Myocyte (in vitro differentiated cells): ENCODE measurements at places on chromosomes 16 and 17.

DNA sequence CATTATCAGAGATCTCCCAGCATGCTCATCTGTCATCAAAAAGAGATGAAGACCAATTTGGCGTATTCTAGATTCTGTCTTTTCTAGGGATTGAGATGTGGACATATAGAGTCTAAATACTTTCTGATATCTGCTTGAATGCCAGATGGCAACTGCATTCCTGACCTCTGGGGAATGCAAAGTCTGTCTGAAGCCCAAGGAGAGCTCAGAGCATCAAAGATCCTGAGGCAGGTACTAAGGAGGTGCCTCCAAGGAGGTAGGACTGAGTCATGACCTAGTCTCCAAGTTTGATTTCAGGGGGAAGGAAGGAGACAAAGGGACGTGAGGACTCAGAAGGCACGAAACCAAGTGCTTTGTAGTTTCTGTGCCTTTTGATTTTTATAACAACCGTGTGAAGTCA, 448.4 kb downstream of the HS3ST3B1 start:
- DNase-seq = no peak

- DNase-seq = peak; percentile 13
Observed at GRCh38 chr16:72621651-72622050, 426.3 kb downstream of the ZFHX3 start.

DNA sequence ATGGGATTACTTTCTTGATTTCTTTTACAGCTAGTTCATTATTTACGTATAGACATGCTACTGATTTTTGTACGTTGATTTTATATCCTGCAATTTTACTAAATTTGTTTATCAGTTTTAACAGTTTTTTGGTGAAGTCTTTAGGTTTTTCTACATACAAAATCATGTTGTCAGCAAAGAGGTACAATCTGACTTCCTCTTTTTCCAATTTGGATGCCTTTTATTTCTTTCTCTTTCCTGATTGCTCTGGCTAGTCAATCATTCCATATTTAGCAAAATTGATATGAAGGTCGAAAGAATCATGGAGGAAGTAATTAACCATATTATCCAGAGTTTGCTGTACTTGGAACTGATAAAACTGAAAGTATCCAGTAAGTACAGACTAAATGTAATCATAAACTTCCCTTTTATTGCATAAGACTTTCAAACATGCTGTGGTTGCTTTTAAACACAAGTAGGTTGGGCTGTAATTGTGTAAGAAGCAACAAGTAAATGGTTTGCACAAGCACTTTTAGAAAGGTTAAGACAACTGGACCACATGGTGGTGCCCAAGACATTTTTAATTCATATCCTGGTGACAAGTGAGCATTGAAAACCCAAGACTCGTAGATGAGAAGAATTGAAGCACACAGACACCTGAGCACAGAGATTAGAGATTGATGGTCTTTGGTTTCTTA, 8.4 kb downstream of the GDE1 start:
- DNase-seq = no peak

DNA sequence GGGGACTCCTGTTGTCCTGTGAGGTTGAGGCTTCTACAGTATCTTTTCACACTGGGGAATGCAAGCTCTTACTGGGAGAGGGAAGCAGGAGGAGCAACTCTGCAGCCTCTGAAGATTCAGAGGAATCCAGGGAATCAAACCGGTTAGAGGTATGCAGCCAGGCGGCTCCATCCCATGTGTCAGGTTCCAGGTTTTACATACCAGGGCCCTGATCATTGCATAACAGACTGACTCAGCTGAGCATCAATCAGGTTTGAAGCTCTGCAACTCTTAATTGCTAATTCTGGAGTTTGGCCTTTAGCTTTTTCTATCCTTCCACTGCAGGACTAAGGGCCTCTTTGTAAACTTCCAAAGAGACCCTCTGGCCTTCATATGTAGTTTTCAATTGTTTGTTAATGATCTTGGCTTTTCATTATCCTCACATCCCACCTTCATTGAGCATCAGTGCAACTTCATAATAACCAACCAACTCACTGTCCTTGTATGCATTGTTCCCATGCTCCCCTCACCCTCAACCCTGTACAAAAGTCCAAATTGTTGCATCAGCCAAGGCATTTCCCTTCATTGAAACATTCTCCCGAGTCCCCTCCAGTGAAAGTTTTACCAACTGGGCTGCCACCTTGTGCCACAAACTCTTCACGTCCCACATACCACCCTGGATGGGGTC, 59.7 kb upstream of the DHX40 start:
- no peak for DNase-seq

DNA sequence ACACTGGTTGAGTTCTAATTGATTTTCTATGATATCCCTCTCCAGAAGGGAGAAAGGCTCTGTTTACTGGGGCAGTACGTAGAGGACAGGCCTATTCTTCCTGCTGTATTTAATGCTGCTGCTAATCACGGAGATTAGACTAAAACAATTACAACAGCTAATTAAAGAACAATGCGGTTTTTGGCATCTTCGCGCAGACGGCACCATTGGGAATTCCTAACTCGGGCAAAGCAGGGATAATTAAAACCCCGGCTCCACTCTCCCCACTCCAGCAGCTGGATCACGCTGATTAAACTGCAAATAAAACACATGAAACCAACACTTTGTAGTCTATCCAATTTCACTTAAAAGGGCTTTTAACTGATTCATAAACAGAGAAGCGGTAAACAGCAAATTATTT, 147.6 kb downstream of the XYLT1 start:
- no peak for DNase-seq

DNA sequence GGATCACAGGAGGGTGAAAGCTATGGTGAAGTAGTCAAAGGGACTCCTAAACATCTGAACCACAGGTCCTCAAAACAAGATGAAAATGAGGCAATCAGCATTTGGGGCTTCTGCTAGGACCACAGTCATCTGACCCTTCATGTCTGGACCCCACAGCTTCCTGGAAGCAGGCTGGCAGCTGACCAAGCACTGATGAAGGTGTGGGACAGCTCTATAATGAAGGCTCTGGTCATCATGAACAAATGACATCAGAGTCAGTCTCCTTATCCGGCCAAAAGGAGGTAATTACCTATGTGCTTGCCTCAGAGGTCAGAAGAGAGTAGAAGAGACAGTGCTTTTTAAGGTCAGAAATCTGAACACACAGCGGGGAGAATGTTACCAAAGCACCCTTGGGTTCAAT, 101.2 kb upstream of the GNAO1 start:
- no peak for DNase-seq

DNA sequence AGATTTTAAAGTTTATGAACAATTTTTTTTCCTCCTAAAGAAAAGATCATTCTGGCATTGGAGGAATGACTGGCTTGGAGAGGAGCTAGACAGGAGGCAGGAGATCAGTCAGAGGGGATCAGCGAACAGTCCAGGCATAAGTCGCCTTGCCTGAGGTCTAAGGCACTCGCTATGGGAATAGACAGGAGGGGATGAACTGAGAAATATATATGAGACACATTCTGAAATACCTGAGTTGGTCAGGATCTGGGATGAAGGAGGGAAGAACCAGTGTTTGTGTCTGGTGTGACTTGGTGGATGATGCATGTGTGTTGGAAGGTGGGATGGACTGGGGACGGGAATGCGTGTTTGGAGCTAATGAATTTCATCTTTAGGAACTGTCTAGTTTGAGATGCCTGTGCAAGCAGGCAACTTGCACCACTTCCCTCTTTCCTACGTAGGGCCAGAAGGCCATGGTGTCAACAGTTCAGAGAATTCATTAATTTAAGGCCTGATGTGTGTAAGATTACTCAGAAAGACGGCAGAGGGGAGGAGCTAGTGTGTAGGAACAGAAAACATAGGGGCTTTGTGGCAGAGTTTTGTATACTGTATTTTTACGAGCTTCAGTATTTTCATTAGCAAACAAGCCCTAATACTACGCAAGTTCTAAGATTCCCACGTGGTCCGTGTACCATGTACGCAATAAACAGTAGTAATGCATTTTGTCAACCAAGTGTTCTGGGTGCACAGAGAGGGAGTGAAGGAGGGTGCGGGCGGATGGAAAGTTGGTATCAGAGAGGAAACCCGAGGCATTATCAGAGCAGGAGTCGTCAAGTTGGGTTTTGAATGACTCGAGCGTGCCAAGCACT, 825 bp downstream of the HEATR6 start:
- no peak for DNase-seq

- DNase-seq = no peak
Observed at GRCh38 chr17:44832805-44833204, 2.7 kb upstream of the GJC1 start.
